ENCODE measurements at places on chromosomes 12 and 14.

DNA sequence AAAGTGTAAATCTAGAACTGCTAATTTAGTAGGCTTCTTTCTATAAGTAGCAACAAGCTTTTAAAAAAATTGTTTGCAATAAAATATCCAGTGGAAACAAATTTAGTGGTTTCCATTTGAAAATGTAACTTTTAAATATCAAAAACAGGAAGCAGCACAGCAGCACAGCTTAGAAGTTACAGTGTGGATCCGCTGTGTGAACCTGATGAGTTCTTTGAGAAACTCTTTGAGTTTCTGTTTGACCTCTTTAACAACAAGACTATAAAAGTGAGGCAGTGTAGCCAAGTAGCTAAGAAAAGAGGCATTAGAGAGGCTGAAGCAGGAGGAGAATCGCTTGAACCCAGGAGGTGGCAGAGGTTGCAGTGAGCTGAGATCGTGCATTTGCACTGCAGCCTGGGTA, 178.3 kb downstream of the NAV3 start:
- no peak for DNase-seq

GRCh38 chr12:83865431-83865830, 1047.2 kb downstream of the SLC6A15 start:
- peak; percentile 77 for DNase-seq

DNA sequence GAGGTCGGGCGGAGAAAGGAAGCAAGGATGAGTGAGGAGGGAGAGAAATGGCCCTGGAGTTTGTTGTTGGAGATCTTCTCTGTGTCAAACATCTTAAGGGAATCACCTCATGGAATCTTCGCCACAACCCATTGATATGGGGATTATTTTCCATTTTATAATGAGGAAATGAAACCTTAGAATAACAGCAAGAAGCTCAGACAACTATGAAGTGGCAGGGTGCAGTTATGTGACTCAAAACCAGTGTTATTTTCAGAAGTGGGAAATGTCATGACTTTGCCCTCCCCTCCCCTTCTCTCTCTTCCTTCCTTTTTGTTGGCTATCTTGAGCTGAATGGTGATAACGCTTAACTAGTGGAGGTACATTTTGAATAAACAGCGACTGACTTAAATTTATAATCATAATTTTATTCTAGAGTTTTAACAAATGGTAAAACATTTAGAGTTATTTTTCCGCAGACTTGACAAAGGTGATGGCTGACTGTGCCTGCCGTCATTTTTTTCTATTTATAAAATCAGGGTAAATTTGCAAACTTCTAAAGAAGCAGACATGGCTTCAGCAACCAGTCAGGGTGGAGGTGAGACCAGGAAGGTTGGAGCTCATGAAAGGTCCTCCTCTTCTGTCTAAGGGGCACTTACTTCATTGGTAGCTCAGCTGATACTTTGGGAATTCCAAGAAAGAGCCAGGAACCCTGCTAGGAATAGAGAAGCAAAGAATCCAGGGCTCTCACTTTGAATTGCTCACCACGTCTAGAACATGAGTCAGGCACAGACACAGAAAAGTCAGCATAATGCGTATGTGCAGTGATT, 232.4 kb downstream of the RGS6 start:
- DNase-seq, result no peak

GRCh38 chr14:30218907-30219306, 291.3 kb upstream of the PRKD1 start:
- no peak for DNase-seq

GRCh38 chr12:98799146-98799810, 154.2 kb downstream of the APAF1 start:
- DNase-seq, result no peak

DNA sequence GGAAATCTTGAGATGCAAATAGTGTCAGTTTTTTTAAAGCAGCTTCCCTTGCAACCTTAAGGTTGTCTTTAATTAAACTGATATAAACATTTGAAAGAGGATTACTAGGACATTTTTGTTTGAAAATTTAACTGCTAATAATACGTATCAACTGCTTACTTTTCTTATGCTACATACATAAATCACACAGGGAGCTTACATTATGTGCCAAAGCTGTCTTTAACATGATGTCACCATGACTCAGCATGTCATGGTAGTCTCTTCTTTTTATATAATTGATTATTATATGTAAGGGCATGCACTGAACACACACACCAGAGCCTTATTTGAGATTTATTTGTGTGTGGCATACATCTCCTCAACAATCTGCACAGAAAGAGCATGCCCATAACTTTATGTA, 63.0 kb upstream of the PTHLH start:
- no peak for DNase-seq

- DNase-seq, result peak; percentile 39
Observed at GRCh38 chr12:14540801-14541462, 26.8 kb downstream of the PLBD1 start.

- DNase-seq, result peak; percentile 90
Observed at GRCh38 chr12:49347311-49348193, 864 bp downstream of the DNAJC22 start.

GRCh38 chr12:34105392-34105933, 83.2 kb downstream of the ALG10 start:
- DNase-seq, result no peak

- DNase-seq, result no peak
Observed at GRCh38 chr12:9406564-9407424, 198.6 kb upstream of the PZP start.

GRCh38 chr12:11825278-11825677, 175.8 kb downstream of the ETV6 start:
- DNase-seq, result no peak

- DNase-seq, result peak; percentile 94
Observed at GRCh38 chr12:62933220-62933601, 1.7 kb downstream of the PPM1H start.

DNA sequence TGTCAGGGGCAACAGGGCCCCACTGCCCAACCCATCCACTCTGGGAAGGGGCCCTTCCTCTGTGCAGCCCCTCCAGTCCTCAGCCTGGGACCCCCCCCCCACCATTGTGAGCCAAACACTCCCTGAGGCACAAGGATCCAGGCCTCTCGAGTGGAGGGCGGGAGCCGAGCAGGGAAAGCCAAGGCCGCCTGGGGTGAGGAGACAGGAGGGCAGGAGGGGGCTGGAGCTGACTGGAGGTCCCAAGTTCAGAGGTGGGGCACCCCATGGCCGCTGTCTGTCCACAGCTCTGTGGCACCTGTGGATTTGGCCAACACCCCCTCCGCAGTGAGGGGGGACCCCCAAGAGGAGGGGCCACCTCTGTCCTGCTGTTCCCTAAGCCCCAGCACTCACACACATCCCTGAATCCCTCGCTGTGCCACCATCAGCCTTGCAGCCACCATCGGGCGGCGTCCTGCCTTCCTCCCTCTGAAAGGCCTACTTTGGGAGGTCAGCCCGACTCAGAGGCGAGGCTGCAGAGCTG, 25.4 kb upstream of the C14orf180 start:
- DNase-seq, result no peak

DNA sequence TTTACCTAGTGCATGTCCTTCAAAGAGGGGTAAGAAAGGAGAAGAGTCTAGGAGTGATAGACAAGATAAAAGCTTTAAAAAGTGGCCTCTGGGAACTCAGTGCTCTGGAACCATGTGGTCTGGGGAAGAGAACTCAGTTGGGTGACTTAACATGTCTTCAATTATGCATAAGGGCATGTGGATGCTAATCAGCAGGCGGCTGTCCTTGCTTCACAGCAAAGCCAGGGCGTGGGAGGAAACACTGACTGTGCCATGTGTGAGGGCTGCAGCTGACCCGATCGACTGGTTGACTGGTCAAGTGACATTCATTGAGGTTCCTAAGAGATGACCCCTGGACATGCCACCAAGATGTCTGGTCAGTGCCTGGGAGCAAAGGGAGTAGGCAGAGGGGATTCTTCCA, 1053.8 kb downstream of the BCL11B start:
- no peak for DNase-seq

GRCh38 chr14:21231020-21231652, 38.1 kb downstream of the HNRNPC start:
- no peak for DNase-seq

- DNase-seq, result no peak
Observed at GRCh38 chr12:86261578-86261977, 5.4 kb upstream of the MGAT4C start.

- no peak for DNase-seq
Observed at GRCh38 chr12:129215556-129215955, 362.3 kb downstream of the GLT1D1 start.

DNA sequence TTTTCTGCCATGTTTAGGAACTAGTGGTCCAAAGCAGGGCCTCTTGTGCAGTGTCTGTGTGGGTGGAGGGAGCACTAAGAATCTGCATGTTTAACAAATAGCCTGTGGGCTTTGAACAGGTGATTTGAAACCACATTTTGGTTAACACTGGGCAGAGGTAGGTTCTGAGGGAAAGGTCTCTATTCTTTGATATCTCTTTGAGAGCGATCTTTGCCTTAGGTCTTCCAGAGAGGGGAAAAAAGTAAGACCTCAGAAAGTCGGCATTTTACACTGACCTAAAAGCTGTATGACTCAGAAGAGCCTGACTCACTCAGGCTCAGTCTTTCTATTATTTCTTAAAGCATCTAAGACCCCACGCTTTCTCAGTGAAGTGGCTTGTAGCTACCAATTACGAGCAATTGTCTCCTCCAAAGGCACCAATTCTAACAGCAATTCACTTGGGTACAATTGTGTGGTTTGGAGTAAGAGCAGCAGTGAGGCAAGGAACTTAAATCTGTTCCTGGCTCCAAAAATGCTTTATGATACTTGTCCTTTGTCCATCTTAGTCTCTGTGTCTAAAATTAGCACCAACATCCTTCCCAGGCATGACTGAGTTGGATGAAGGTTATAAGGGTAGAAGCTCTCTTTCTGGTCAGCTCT, 8.8 kb downstream of the EIF2B2 start:
- DNase-seq, result no peak

DNA sequence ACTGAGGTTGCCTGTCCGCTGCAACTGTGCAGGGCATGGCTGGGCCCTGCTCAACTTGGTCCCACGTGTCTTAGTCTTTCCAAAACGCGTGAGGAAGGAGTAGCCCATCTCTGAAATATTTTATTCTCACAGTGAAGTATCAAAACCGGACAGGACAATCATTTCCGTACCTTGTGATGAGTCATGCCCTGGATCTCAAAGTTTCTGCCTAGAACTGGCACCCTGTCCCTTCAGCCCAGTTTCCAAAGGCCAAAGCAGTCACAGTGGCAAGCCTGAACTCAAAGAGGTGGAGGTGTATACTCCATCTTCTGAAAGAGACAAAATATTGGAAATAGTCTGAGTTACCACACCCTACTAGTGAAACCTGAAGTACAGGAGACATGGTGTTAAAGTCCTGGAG, 28.5 kb upstream of the SRGAP1 start:
- no peak for DNase-seq

DNA sequence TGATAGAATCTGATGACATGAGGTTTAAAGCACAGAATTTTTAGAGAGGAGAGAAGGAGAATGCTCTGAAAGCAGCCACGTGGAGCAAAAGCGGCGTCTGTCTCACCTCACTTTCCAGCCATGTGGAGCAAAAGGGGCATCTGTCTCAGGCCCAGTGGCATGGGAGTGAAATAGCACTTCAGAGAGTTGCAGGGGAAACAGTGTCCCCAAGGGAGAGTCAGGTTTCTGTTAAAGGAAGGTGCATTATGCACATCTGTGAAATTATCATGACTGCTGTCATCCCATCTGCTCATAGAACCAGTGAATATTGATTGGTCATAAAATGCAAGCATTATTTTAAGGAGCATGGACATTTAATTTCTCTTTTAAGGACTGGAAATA, 124.0 kb downstream of the BICD1 start:
- DNase-seq, result peak; percentile 2

DNA sequence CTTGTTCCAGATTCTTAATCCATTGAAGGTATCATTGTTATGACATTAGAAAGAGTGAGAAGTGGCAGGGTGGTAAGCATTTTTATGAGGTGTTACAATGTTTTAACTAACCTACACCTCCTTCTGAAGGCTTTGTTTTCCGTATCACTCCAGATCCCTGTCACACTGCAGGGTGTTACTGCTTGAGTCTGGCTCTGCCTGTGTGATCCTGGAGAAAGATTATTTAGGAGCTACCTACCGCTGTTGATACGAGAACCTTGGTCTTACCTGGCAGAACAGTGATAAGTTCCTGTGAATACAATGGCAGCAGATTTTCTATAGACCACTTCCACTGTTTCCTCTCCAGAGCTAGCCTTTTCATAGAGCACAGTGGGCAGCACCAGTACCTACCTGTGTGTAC, 36.2 kb downstream of the GRIN2B start:
- no peak for DNase-seq

GRCh38 chr14:52015411-52016030, 26.2 kb downstream of the RTRAF start:
- DNase-seq, result peak; percentile 22

GRCh38 chr12:42679466-42679865, 89.9 kb upstream of the PRICKLE1 start:
- DNase-seq, result no peak

DNA sequence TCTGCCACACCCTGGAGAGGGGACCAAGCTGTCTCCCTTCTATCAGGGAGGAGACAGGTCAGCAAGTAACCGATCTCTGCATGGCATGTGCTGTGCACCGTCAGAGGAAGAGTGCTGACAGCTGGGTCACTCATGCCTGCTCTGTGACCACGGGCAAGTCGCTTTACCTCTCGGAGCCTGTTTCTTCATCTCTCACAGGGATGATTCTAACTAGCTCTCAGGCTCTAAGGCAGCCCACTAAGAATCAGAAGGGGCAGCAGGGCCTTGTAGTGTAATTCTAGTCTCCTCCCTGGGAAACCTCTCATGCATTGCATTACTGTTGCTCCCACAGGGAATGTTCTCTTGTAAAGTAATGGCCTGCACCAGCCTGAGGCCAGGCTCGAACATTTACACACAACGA, 11.9 kb downstream of the CD9 start:
- DNase-seq, result no peak

DNA sequence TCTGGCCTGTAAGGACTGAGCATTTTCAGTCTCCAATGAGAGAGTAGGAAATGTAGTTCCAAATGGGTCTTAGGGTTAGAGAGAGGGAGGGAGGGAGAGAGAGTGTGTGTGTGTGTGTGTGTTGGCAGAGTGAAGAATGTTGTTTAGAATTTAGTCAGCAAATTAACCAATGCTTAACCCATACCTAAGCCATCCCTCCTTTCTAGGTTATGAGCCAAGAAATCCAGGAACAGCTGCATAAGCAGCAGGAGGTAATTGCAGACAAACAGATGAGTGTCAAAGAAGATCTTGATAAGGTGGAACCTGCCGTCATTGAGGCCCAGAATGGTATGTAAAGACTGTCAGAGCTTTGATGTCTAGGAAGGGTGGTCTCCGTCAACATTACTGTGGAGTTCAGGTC, 56.9 kb downstream of the HSP90AA1 start:
- DNase-seq, result no peak

- no peak for DNase-seq
Observed at GRCh38 chr14:32986791-32987540, 48.3 kb downstream of the NPAS3 start.

- DNase-seq, result no peak
Observed at GRCh38 chr12:700016-700415, 36.8 kb upstream of the NINJ2 start.

- DNase-seq, result no peak
Observed at GRCh38 chr14:64220466-64220865, 73.7 kb downstream of the ESR2 start.

- DNase-seq, result no peak
Observed at GRCh38 chr14:84390010-84390409, 1139.9 kb upstream of the FLRT2 start.

- no peak for DNase-seq
Observed at GRCh38 chr12:18148961-18149360, 59.0 kb upstream of the RERGL start.

GRCh38 chr14:99647411-99647810, 2.5 kb downstream of the HHIPL1 start:
- no peak for DNase-seq

GRCh38 chr14:39025810-39026627, 77.0 kb downstream of the SEC23A start:
- no peak for DNase-seq

Measured in NCI-H526 (cell line).